ENCODE measurements at places on chromosomes 1 and 21.

DNA sequence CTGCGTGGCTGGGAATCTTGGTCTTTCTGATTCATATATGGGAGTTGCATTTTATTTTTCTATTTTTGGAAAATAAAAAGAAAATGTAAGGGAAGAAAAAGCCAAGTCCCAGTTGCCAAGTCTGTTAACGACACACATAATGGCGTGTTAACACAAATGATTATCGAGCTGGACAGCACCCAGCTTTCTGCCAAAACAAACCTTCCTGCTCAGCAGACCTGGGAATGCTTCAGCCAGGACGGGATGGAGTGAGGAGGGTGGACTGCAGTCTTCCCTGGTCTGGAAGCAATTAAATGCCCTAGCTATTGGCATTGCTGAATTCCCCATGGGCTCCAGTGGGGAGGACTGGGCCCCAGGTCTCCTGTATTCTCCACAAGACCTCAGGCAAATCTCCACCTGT lies 184.2 kb upstream of the USP24 start:
- no peak for DNase-seq

- no peak for DNase-seq
Observed at GRCh38 chr1:231170875-231171274, 9.0 kb downstream of the TRIM67 start.

- DNase-seq: no peak
Observed at GRCh38 chr1:51551081-51551480, 32.0 kb upstream of the EPS15 start.

DNA sequence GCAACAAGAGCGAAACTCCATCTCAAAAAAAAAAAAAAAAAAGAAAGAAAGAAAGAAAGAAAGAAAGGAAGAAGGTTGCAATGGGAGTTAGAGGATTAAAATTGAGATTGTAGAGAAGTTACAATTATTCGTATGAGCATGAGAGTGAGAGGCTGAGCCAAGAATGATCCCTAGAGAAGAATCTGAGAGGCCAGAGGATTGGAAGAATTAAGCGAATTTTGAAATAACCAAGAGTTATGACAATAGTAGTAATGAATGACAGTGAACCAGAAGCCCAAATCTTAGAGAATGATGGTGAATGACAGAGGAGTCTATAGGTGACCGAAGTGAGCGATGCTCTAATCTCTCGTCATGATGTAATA lies 369 bp upstream of the ZYG11B start:
- no peak for DNase-seq

- DNase-seq: no peak
Observed at GRCh38 chr1:43129426-43129825, 42.7 kb downstream of the EBNA1BP2 start.

- peak; percentile 24 for DNase-seq
Observed at GRCh38 chr1:201019321-201019977, 4.1 kb downstream of the KIF21B start.

DNA sequence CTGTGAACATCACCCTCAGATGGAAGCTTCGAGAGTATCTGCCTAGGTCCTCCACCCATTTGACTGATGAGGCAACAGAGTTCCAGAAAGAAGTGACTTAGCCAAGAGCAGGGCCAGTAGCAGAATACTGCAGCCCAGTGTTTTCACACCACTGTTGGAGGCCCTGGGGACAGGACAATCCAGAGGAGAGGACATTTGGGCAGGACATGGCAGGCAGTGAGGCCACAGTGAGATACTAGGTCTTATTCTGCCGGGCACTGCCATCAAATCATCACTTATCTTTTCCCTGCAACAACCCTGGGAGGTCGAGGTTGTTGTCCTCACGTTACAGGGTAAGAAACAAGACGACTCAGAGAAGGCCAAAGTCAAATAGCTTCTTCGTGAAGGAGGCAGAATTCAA lies 5.5 kb upstream of the FOXO6 start:
- DNase-seq: no peak

DNA sequence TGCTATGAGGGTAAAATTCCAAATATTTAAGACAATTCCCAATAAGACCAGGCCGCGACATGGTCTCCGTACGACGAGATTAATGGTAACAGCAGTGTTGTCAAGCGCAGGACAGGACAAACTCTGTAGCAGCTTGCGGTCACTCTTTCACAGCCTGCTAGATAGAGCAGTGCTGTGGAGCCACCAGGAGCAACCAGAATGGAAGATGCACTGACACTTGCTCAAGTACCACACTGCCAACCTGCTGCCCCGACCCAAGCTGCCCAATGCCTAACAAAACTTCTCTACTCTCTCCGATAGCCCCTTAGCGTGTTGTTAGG lies 636 bp downstream of the WARS2 start:
- no peak for DNase-seq

GRCh38 chr1:162678439-162678838 lies 46.2 kb downstream of the DDR2 start:
- DNase-seq: no peak

DNA sequence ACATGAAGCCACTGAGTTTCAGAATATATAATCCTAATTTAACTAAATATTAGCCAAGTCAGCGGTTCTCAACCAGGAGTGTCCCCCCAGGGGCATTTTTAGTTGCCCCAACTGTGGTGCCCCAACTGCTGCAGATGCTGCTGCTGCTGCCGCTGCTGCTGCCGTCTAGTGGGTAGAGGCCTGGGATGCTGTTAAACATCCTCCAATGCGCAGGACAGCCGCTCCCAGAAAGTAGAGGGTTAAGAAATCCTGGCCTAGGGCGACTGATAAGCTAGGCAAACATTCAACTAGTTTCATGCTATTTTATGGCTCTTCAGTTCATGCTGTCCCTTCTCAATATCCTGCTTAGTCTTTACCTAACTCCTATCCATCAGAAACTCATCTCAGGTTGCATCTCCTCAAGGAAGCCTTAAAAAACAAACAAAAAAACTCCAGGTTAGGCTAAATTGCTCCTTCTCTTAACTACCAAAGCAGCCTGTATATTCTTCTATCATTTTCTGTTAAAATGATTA lies 9.9 kb upstream of the DCAF6 start:
- no peak for DNase-seq

- DNase-seq: no peak
Observed at GRCh38 chr1:75989121-75989520, 56.9 kb upstream of the ASB17 start.

- DNase-seq: no peak
Observed at GRCh38 chr1:216057063-216057462, 366.2 kb downstream of the USH2A start.

GRCh38 chr1:168441745-168442144 lies 102.1 kb downstream of the XCL2 start:
- no peak for DNase-seq

GRCh38 chr1:227870366-227870765 lies 54.9 kb downstream of the PRSS38 start:
- no peak for DNase-seq

GRCh38 chr1:33284049-33284448 lies 27.8 kb downstream of the ZNF362 start:
- DNase-seq: no peak

GRCh38 chr1:19122668-19123067 lies 87.4 kb downstream of the UBR4 start:
- DNase-seq: no peak

- no peak for DNase-seq
Observed at GRCh38 chr21:45985471-45986315, 4.1 kb downstream of the COL6A1 start.

GRCh38 chr1:118043624-118044023 lies 114.1 kb downstream of the WDR3 start:
- DNase-seq: no peak

DNA sequence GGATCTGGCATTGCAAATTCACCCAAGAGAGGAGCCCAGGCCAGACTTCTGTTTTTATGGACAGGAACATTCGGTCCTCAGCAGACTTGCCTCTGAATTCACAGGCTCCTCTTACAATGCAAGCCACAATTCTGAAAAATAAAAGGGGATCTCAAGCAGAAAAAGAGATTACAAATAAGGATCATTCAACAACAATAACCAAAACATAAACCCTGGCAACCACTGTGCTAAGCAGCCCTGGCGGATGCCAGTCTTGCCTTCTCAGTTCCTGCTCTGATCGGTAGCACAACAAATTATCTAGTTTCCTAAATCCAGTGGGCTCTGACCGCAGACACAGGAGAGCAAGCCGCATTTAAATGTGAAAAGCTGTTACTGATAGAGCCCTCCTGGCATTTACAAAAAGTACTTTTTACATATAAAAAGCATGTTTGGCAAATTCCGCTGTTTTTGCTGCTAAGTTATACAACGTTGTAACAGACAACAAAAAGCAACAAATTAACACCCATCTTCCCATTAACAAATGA lies 123.4 kb upstream of the FOXD3 start:
- no peak for DNase-seq

DNA sequence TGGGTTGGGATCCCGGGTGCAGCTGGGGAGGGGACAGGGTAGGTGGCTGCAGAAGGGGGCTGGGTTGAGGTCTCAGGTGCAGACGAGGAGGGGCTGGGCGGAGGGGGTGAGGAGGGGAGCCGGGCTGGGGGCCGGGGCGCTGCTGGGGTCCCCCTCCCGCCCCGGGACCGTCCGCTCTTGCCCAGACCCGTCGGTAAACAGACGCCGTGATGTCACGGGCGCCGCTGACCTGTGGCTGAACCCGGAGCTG lies 22.3 kb downstream of the DHRS3 start:
- no peak for DNase-seq

GRCh38 chr1:38076038-38076437 lies 29.4 kb upstream of the POU3F1 start:
- DNase-seq: peak; percentile 4

- DNase-seq: no peak
Observed at GRCh38 chr1:178646821-178647220, 78.2 kb upstream of the RALGPS2 start.

GRCh38 chr21:31531967-31532366 lies 127.5 kb upstream of the SOD1 start:
- DNase-seq: no peak
